ENCODE measurements at places on chromosomes 3 and 15.

- no peak for DNase-seq
Observed at GRCh38 chr3:58041182-58041825, 33.1 kb downstream of the FLNB start.

DNA sequence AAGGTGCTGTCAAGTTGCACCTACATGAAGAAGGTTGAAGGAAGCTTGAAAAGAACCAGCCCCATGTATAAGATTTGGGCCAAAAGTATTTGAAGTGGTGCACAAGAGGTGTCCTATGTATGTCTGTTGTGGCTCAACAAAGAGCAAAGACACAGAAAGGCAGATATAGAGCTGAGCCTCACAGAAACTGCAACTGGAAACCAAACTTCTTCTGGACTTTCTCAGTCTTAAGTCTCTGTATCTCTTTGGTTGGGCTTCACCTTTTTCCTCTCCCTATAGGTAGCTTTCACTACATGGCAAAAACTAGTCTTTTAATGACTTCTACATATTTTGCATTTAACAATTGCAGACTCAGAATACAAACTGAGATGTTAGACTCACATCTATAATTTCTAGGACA lies 8.8 kb upstream of the CMC1 start:
- DNase-seq = no peak

GRCh38 chr3:126952983-126953660 lies 29.8 kb upstream of the PLXNA1 start:
- DNase-seq = no peak

DNA sequence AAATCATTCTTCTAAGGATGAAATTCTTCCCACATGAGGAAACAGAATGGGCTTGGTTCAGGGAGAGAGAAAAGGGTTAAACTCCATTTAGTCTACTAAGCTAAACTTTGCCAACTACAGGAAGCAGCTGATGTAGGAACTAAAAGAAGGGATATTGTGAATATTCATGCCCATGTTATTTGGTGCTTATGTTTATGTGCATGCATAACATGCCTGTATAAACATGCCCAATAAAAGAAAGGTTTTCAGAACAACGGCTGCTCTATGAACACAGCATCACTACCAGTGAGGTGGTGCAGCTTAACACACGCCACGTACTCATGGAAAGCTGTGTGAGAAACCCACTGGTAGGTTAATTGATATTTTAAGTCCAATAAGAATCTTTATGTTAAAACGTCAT lies 59.4 kb upstream of the VGLL4 start:
- no peak for DNase-seq

DNA sequence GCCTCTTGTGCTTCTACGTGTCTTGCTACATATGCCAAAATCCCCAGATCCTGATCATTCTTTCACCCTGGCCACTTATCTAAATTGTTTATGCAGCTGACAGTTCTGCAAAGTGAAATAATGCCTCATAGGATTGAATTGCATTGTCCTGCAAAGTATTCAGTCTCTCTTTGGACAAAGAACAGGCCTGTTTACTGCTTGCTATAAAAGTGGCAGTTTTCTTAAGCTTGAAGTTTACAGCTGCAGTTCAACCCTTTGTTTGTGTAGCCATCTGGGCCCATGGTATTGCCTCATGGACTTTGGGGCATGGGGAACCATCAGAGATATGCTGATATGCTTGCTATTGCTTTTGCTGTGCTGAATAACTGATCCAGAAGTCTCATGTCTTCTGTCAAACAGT lies 523.2 kb downstream of the OTOL1 start:
- no peak for DNase-seq

DNA sequence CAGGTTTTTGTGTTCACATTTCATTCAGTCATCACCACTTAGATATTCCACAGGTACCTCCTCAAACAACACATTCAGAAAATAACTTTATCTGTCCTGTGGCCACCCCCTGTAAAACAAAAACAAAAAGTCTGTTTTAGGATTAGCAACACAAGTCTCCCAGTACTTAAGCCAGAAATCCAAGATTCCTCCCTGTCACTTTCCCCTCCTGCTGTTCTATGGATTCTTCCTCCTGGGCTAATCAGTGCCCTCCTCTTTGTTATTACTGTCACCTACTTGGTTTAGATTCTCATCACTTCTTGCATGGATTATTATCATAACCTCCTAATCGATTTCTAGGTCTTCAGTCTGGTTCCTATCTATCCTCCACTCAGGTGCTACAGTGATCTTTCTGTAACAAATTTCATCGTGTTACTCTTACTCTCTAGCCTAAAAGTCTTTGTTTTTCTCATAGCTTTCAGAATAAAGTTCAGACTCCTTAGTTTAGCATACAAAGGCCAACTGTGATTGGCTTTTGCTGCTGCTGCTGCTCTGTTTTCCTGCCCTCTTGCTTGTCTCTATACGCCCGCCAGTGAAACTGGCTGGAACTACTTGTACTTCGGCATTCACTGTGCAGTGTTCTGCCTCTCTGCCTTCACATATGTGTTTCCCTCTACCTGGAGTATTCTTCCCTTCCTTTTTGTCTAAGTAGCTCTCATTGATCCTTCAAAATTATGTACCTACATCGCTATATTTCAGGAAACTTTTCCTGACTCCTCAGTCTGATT lies 32.2 kb downstream of the PPP2R3A start:
- DNase-seq = no peak

Data from fibroblast of skin of right quadriceps (primary cell).